NCI-H1048 (cell line): ENCODE measurements at places on chromosomes 12 and 14.

DNA sequence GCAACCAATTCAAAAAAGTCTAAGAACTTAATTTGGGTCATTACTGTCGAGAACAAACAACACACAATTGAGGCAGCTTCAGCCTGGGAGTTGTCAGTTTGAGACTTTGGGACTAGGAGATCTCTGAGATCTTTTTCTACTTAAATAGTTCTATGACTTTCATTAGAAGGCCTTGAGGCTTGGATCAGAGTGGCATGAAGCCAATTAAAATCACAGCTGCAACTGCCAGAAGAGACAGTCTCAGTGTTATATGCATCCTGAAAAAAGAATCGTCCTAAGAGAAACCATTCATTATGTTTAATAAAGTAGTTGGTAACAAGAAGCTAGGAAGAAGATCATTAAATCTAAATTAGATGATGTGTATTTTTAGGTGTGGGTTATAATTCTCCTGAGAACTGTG lies 170.8 kb upstream of the RASSF8 start:
- DNase-seq: no peak

GRCh38 chr14:106790189-106791036 lies 1264.0 kb downstream of the TMEM121 start:
- DNase-seq: peak; percentile 32

- DNase-seq: no peak
Observed at GRCh38 chr14:89146274-89146673, 270.8 kb downstream of the FOXN3 start.

DNA sequence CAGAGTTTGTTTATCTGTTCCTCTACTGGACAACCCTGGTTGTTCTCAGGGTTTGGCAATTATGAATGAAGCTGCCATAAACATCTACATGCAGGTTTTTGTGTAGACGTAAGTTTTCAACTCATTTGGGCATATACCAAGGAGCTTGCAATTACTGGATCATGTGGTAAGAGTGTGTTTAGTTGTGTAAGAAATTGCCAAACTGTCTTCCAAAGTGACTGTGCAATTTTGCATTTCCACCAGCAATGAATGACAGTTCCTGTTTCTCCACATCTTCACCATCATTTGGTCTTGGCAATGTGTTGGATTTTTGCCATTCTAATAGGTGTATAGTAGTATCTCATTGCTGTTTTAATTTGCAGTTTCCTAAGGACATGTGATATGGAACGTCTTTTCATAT lies 39.8 kb upstream of the FBXO33 start:
- no peak for DNase-seq

- no peak for DNase-seq
Observed at GRCh38 chr14:36524220-36524837, 4.3 kb upstream of the NKX2-1 start.
